NCI-H69 (cell line): ENCODE measurements at places on chromosomes 2 and 18.

- DNase-seq, result no peak
Measured at GRCh38 chr2:154289870-154290269, 408.6 kb upstream of the KCNJ3 start.

- no peak for DNase-seq
Measured at GRCh38 chr2:231360401-231360800, 35.1 kb upstream of the B3GNT7 start.

GRCh38 chr2:196515608-196516007 lies 123.9 kb upstream of the CCDC150 start:
- DNase-seq, result no peak

DNA sequence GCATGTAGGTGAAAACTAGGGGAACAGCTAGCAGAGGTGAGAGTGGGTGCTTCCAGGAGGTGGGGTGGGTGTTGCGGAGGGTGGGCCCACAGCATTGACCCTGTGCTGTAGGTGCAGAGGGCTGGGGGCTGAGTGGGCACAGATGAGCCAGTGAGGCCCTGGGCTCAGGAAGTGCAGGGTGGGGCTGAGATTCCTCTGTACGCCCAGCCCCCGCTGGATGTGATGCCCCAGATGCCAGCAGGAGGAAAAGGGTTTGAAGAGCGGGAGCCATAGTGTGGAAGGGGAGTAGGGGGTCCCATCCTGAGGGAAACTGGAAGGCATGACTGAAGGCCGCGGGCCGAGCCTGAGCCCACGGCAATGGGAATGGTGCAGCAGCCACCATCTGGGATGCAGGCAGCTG lies 14.1 kb upstream of the OTOS start:
- DNase-seq, result no peak

GRCh38 chr2:240920783-240921231 lies 14.7 kb downstream of the CROCC2 start:
- no peak for DNase-seq

DNA sequence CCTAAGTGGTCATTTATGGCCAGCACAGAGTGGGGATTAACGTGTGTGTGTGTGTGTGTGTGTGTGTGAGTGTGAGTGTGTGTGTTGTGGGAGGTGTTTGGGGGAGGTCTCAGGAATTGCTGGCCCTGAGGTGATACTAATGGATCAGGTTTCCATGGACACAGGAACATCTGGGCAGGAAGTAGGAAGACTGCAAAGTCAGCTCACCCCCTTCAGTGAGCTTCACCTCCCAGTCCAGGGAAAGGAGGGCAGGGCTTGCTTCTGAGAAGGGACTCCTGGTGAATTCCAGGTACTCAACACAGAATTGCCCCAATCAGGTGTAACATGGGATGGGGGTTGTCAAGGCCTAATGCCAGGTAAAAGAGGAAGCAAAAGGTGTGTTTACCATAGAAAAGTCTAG lies 30.3 kb upstream of the IL1R1 start:
- DNase-seq, result no peak

- DNase-seq, result no peak
Measured at GRCh38 chr2:122745603-122746002, 990.2 kb downstream of the TSN start.

DNA sequence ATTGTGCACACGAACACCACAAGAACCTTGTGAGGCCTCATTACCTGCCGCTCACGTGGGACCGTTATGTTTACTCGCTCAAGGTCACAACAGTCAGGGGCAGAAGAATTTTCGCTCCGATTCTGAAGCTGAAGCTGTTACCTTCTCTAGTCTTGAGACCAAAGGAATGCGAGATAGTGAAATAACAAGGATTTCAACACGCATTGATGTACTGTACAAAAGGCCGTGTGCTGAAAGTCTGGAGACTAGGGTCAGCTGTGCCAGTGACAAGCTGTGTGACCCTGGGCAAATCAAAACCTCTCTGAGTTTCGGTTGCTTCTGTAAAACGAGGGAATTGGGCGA lies 583 bp downstream of the NEMP2 start:
- DNase-seq, result peak; percentile 39

DNA sequence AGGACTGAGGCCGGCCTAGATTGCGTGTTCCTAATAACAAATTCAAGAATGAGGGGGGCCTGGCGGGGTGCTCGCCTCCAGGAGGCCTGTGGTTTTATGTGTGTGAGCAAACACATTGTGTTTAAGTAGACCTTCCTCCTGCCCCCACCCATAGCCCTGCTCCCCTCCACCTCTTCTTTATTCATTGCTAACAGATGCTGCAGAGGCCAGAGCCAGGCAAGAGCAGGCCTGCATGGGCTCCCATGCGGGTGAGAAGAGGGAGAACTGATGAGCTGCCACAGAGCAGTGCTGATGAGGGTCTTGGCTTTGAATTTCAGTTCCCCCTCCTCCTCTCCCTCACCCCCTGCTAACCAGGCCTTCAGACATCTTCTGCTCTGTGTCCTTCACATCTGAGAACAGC lies 154.6 kb downstream of the OSR1 start:
- DNase-seq, result no peak

GRCh38 chr2:206764673-206765241 lies 371 bp downstream of the MDH1B start:
- peak; percentile 26 for DNase-seq

DNA sequence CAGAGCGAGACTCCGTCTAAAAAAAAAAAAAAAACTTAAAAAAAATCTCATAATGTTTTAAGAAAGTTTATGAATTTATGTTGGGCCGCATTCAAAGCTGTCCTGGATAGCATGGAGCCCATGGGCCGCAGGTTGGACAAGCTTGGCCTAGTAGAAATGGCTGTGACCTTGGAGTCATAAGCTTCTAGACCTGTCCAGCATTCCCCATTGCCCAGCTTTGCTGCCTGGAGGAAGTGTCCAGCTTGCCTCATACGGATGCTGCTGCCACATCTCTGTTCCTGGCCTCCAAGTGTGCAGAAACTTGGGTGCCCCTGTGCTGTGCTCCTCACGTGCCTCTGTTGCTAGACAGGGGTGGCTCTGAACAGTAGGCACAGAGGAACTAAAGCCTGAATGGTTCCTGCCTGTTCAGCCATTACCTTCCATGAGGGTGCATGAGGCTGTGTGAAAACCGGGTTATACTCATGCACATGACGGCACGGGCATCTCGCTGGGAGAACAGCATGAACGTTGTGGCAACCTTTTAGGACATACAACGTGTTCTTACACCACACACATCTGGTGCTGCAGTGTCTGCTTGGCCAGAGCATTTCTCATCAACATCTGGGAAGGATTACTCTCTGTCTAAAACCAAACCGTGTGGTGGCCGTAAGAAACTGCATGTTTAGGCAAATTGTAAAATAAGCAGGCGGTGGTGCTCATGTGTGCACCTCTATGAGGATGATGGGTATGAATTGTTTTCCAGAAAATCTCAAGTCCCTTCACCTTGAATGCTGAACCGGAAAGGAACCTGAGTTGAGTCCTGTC lies 38.2 kb downstream of the FHOD3 start:
- no peak for DNase-seq

GRCh38 chr2:220071696-220072095 lies 444.3 kb downstream of the SLC4A3 start:
- DNase-seq, result no peak

GRCh38 chr2:96129528-96130120 lies 8.7 kb downstream of the ASTL start:
- no peak for DNase-seq

GRCh38 chr2:173761603-173762119 lies 203.5 kb downstream of the SP3 start:
- no peak for DNase-seq

DNA sequence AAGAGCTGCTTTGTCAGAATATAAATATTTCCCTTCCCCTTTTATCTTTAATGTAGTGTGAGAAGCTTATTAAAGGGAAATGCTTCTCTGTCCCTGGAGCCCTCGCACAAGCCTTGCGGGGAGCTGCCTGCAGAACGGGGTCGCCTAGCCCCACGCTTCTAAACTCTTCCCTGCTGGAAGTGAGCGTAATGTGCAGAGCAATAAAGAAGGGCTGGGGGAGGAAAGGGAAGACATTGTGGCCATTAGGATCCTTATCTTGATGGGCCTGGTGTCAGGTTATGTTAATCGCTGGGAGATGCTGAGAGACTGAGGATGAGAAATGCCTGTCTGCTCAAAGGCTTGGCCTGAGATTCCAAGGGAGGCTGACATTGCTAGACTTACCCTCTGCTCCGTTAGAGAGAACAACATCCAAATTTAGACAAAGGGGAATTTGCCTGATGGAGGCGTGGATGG lies 18.9 kb upstream of the FZD7 start:
- DNase-seq, result no peak

DNA sequence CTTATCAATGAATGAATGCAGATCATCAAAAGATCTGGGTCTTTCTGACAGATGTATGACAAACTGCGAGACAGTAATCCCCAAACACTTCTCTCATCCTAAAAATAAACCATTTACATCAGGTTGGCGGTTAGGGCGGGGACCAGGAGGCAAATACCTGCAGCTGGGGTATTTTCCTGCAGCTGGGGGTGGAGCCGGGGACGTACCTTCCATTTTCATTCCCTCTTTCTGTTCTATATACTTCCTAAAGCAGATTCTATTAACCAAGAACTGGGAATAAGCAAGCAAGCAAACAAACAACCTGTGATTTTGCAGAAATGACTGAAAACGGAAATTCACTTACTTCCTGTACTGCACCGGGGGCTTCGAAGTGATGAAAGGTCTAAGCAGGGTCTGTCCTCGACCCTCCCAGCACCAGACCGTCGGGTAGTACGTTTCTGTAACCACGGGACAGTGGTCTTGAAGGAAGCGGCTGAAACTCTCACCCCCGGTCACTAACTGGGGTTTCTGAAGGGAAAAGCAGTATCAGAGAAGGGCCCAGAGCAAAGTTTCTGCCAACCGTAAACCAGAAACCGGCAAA lies 1.2 kb downstream of the ABHD3 start:
- DNase-seq, result peak; percentile 69

DNA sequence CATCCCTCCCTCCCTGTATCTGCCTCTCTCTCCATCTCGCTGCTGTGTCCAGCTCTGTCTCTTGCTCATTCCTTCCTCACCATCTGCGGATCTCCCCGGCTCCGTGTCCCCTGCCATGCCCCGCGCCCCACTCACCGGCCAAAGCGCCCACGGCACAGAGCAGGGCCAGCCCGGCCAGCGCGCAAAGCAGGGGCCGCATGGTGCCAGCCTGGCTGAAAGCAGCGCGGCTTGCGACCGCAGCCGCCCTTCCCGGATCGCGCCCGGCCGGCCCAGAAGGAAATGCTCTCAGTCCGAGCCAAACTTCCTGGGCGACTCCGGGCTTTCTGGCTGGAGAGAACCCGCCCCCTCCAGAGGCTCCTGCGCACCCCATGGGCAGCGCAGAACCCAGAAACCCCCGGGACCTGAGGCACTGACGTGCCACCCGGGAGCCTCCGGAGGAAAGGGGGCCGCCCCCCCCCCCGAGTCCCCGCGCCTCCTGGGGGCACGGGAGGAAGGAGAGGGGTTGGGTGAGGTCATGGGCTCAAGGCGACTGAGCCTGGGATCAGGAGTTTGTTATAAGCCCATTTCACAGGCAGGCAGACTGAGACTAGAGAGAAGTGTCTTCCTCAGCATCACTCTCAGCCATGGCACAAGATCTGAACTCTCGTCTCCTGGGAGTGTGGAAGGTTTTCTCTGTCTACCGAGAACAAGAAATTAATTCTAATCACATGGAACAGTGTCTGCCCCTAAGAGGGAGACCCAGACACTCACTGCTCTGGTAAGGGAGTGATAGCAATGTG lies 45.2 kb upstream of the RAB6C start:
- DNase-seq, result no peak

GRCh38 chr18:27185025-27185763 lies at the start of gene CHST9:
CHST9 (minus strand) TSS chr18:27185308; CDS start chr18:27142809, 42,499 bp downstream.
- DNase-seq, result peak; percentile 94

DNA sequence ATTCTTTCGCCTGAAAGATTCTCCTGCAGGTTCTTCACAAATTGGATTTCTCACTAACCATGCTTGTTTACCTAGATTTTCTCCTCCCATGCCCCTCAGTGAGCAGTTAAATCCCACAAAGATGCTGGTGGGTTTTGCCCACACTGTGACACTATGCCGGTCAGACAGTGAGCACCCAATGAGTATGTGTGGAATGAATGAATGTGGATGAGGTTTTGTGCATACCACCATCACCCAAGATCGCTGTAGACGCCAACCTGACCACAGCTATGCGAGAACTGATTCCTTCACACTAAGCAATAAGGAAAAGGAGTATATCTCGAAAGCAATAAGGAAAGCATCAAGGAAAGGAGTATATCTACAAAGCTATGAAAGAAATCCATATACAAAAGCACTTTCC lies 116.7 kb downstream of the PID1 start:
- DNase-seq, result no peak

- no peak for DNase-seq
Measured at GRCh38 chr2:37558623-37559022, 112.8 kb downstream of the CDC42EP3 start.

GRCh38 chr18:42165922-42166513 lies 211.0 kb downstream of the PIK3C3 start:
- DNase-seq, result peak; percentile 37

DNA sequence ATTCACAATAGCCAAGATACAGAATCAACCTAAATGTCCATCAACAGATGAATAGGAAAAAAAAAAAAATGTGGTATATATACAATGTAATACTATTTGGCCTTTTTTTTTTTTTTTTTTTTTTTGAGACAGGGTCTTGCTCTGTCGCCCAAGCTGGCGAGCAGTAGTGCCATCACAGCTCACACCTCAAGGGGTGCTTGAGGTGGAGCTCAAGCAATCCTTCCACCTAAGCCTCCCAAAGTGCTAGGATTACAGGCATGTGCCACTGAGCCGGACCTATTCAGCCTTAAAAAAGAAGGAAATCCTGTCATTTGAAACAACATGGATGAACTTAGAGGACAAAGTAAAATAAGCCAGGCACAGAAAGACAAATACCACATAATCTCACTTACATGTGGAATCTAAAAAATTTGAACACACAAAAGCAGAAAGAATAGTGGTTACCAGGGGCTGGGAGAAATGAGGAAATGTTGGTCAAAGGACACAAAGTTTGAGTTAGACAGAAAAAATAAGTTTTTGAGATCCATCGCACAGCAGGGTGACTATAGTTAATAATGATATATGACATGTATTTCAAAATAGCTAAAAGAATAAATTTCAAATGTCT lies 26.0 kb downstream of the TLK1 start:
- no peak for DNase-seq

DNA sequence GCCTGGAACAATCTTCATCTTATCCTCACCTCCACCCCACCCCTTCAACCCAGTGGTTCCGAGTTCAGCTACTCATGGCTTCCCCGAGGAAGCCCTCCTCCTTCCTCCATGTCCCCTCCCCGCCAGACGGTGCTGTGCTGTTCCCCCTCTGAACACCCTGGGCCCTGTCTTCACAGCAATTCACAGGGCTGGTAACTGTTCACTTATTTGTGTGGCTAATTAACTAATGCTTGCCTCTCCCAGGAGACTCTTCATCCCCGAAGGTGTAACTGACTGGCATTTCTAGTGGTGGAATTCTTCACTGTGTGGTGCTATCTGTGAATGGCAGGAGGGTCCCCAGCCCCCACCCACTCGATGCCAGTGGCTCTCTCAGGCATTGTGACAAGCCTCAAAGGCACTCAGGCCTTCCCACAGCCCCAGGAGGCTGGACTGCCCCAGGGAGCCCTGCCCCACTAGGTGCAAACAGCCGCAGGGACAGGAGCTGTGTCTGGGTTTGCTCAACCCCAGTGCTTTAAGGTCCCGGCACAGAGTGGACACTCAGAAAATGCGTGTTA lies 133.7 kb upstream of the ID2 start:
- DNase-seq, result no peak
